Melanocyte of skin (primary cell): ENCODE measurements at places on chromosomes 13 and 19. TPM values are rescaled to one million over a fixed set of nuclear protein-coding genes. Genes with fewer than 3 reads are reported as not detected.

TMEM145 gene
- total RNA-seq: under 0.01 TPM in 2 replicates

SIGLEC8 gene
- total RNA-seq: not detected in 2 replicates

BCKDHA gene
- total RNA-seq: 37.6 and 41.3 TPM in 2 replicates

SLITRK1 gene
- not detected in 2 replicates for total RNA-seq

HS6ST3 gene
- not detected in 2 replicates for total RNA-seq

YJEFN3 gene
- total RNA-seq: 0.34 and 0.36 TPM in 2 replicates

ATP8B3 gene
- 1.7 and 4.0 TPM in 2 replicates for total RNA-seq

NLRP5 gene
- not detected in 2 replicates for total RNA-seq

LRRC8E gene
- 6.0 and 6.8 TPM in 2 replicates for total RNA-seq

ANO8 gene
- 3.4 and 4.4 TPM in 2 replicates for total RNA-seq

PLK5 gene
- total RNA-seq: not detected in 2 replicates

COL4A2 gene
- 112 and 157 TPM in 2 replicates for total RNA-seq

ZNF135 gene
- 3.4 and 7.3 TPM in 2 replicates for total RNA-seq

KCTD12 gene
- total RNA-seq: 8.0 and 12.8 TPM in 2 replicates

ZNF208 gene
- total RNA-seq: 0.34 and 0.73 TPM in 2 replicates

ZNF221 gene
- total RNA-seq: 8.0 and 9.7 TPM in 2 replicates

KL gene
- total RNA-seq: under 0.01 TPM in 1 of 2 replicates, not detected in the other

TJP3 gene
- total RNA-seq: not detected in 2 replicates

NKPD1 gene
- under 0.01 TPM in 2 replicates for total RNA-seq

ATXN8OS gene
- total RNA-seq: not detected in 2 replicates

PNKP gene
- 44.3 and 63.7 TPM in 2 replicates for total RNA-seq

SIGLEC11 gene
- not detected in 2 replicates for total RNA-seq

SLC15A1 gene
- total RNA-seq: not detected in 2 replicates

TGFBR3L gene
- 0.36 TPM in 1 of 2 replicates, not detected in the other for total RNA-seq

CRX gene
- total RNA-seq: not detected in 2 replicates

CILP2 gene
- 0.36 TPM in 1 of 2 replicates, not detected in the other for total RNA-seq

KIRREL2 gene
- total RNA-seq: 0.15 and 0.33 TPM in 2 replicates

ZNF579 gene
- total RNA-seq: 4.5 and 6.9 TPM in 2 replicates

CACNA1A gene
- 6.0 and 6.9 TPM in 2 replicates for total RNA-seq

RNF225 gene
- total RNA-seq: not detected in 2 replicates

MBD3L3 gene
- total RNA-seq: not detected in 2 replicates

POU4F1 gene
- total RNA-seq: not detected in 2 replicates

NDUFA7 gene
- total RNA-seq: 30.6 and 38.5 TPM in 2 replicates

STAP2 gene
- 11.4 and 15.7 TPM in 2 replicates for total RNA-seq

ZNF132 gene
- total RNA-seq: 8.7 and 9.6 TPM in 2 replicates

WIZ gene
- total RNA-seq: 7.3 and 7.6 TPM in 2 replicates

DMRTC2 gene
- total RNA-seq: not detected in 2 replicates

CLEC17A gene
- total RNA-seq: under 0.01 TPM in 1 of 2 replicates, not detected in the other

SYDE1 gene
- total RNA-seq: 38.4 and 39.6 TPM in 2 replicates

ABHD17A gene
- total RNA-seq: 61.9 and 93.0 TPM in 2 replicates

PSMD8 gene
- 383 and 402 TPM in 2 replicates for total RNA-seq

ICAM1 gene
- 50.1 and 52.9 TPM in 2 replicates for total RNA-seq

LILRB1 gene
- not detected in 2 replicates for total RNA-seq

C19orf38 gene
- total RNA-seq: under 0.01 and 0.69 TPM in 2 replicates

ZNF726 gene
- 5.7 and 6.2 TPM in 2 replicates for total RNA-seq

LYPD3 gene
- 0.46 and 0.67 TPM in 2 replicates for total RNA-seq

KLK15 gene
- not detected in 2 replicates for total RNA-seq

TPM4 gene
- total RNA-seq: 554 and 555 TPM in 2 replicates

MBNL2 gene
- total RNA-seq: 65.6 and 75.3 TPM in 2 replicates

ZNF90 gene
- total RNA-seq: 4.2 and 7.0 TPM in 2 replicates

TTYH1 gene
- total RNA-seq: 0.73 TPM in 1 of 2 replicates, not detected in the other

CBY2 gene
- total RNA-seq: not detected in 2 replicates

PTGIR gene
- total RNA-seq: not detected in 2 replicates
